ENCODE measurements at places on chromosomes 11 and 22.

- no peak for DNase-seq
Observed at GRCh38 chr11:32792111-32792947, 2.1 kb downstream of the CCDC73 start.

GRCh38 chr11:88152381-88152780 lies 22.9 kb downstream of the RAB38 start:
- DNase-seq = no peak

GRCh38 chr22:44479662-44480061 lies 18.4 kb downstream of the RTL6 start:
- DNase-seq = no peak

DNA sequence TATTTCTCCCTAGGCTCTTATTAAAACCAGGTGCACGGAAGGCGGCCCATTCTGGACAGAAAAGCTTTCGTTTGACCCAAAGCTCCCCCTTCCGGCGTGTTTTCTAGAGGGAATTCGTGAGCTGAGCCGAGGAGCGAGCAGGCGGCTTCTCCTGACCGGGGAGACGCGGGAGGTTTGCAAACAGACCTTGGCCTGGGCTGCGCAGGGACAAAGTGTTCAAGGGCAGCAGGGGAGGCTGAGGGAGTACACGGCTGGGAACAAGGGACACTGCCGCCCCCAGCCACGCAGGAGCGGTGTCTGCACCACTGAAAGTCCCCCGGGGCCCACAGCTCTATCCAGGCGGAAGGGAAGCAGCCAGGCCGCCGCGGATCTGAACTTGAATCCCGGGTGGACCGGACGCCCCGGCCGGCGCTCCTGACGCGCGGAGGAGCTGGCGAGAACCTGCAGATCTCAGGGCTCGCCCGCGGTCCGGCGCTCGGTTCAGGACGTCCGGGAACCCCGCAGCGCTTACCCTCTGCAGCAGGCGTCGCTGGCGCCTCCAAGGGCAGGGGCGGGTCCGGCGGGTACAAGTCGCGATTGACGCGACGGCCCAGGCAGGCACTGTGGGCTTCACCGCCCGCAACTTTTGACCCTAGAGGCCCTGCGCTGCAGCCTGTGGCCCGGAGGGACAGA lies 101.9 kb downstream of the WT1 start:
- DNase-seq = peak; percentile 74

GRCh38 chr22:49497266-49497665 lies 330.4 kb downstream of the BRD1 start:
- no peak for DNase-seq

DNA sequence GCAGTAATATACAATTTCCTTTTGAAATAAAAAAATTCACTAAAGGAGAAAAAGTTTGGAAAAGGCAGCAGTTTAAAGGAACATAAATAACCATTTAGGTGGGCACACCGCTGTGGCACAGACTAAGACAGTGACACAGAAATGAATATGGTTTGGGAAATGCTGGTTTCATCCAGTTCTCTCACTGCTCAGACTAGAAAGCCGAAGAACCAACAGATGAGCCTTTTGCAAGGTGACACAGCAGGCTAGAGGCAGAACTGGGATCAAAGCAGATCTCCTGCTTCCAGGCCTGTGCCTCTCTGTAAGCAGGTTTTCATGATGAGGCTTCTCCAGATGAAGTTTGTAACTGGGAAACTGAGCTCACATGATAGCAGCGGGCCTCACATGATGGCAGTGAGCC lies 380.0 kb upstream of the NARS2 start:
- DNase-seq = no peak

GRCh38 chr11:121536126-121536525 lies 83.4 kb upstream of the SORL1-AS1 start:
- no peak for DNase-seq

- DNase-seq = no peak
Observed at GRCh38 chr11:64743591-64744543, at the start of gene RASGRP2. Gene RASGRP2 (minus strand): TSS chr11:64744142. CDS start chr11:64742866, 1,276 bp downstream.

DNA sequence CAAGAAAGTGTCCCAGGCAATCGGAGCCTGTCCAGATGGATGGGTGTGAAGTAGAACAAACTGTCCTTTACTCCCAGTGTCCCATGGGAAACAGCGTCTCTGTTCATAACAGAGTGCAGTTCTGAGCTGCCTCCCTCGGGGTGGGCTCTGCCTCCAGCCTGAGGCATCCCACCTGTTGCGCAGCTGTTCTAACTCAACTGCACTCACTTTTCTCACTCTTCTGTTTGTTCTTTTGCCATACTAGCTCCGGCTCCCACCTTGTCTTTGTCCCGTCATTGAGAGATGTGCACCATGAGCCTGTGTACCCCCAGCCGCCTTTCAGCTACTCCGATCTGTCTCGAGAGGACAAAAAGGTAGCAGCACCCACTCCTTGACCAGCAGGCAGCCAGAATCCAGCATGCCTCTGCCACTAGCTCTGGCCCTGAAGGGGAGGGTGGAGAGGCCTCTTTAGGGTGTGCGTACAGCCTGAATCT lies 20.7 kb upstream of the CDC42EP2 start:
- no peak for DNase-seq

GRCh38 chr22:46201059-46201757 lies 48.9 kb downstream of the CDPF1 start:
- DNase-seq = no peak

- DNase-seq = no peak
Observed at GRCh38 chr11:106763501-106763900, 254.8 kb downstream of the GUCY1A2 start.

DNA sequence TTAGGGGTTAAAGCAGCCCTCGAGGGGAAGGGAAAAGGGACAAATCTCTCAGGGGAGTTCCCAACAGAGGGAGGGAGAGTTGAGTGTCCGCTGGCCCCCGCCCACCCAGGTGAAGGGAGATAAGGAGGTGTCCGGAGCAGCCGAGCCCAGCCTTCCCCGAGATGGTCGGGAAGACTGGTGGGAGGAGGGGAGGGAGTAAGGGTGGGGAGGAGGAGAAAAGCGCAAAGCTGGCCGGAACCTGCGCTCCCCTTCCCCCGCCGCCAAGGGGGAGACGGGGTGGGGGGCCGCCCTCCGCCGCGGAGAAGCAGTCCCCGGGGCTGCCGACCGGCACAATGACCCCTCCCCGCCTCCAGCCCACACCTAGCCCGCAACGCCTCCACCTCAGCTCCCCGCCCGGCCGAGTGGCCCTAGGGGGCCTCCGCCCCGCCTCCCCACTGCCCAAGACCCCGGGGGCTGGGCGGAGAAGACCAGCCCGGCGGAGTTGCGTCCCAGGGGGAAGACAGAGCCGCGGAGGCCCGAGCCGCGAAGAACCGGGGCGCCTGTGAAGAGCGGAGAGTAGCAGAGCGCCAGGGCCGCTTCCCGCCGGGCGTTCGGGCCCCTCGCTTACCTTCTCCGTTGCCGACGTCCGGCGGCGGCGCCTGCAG lies 479 bp downstream of the RSF1 start:
- DNase-seq = peak; percentile 77

Measured in left forelimb (tissue), 1 donor.